Spinal cord (tissue), 10 donors: ENCODE measurements at places on chromosomes 4 and X.
A peak's percentile ranks its signal among the peaks of the same experiment; 100 is the strongest.

DNA sequence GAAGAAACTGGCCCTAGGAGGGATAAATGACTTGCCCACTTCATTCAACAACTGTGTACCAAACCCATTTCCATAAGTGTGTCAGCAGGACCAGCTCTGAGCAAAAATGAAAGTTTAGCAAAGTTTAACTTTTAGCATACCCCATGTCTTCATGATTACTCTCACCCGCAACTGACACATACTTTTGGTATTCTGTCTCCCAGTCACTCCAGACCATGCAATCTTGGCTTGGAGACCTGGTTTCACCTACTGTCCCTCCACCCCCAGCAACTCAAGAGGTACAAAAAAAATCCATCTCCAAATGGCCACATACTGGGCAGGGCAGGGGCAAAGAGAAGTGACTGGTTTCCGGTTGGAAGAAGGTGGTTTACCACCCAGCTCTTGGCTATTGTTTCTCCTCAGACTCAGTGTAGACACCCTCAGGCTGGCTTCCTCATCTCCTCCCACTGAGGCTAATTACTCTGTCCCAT is 79.8 kb downstream of the RLIM start:
- no peak for DNase-seq

- DNase-seq = no peak
Measured at GRCh38 chrX:31445542-31445941, 373.7 kb upstream of the FTHL17 start.

DNA sequence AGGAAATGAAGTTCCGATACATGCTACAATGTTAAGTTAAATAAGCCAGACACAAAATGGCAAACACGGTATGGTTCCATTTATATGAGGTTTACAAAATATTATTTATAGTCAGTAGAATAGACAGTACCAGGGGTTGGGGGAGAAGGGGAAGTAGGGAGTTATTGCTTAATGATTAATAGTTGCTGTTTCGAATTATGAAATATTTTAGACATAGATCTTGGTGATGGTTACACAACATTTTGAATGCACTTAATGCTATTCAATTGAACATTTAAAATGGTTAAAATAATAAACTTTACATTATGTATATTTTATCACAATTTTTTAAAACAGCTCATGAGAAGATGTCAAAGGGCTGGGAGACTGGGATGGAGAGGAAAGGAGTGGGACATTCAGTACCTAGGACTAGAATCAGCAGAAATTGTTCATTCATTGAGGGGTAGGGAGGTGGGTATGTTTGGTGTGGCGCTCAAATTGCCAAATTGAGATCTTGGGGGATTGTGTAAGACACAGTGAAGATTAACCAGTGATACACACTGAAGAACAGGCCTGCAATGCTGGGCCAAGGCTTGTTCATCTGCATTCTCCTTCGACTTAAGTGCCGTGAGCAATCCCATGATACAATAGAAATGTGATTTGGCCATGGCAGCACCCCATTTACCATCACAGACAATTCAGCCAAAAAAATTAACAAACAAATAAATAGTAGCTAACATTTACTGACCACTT is 165.6 kb upstream of the GALNT7 start:
- no peak for DNase-seq

DNA sequence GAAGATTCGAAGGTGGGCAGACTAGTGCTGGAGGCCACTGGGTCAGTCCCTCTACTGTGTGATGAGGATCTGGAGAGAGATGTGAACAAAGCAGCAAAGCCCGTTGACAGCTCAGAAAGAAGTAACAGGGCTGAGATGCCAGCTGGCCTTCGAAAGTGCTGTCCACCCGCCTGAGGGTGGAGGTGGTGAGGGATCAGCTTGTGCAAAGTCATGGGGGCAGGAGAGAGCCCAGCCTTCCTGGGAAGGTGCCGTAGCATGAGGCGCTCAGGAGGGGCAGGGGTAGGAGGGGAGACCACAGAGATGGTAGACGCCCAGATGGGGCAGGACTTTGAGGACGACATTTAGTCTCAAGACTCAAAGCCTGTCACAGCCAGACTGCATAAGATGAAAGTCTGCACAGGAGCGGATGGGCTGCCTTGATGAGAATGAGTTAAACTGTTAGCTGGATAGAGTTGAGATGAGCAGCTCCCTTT is 19.7 kb downstream of the TBC1D14 start:
- no peak for DNase-seq

- no peak for DNase-seq
Measured at GRCh38 chrX:105210258-105210657, 10.2 kb downstream of the TEX13A start.

GRCh38 chr4:140837736-140838135 is 81.6 kb upstream of the TBC1D9 start:
- DNase-seq = no peak

GRCh38 chrX:106278951-106279350 is 110.8 kb downstream of the PWWP3B start:
- DNase-seq = no peak

DNA sequence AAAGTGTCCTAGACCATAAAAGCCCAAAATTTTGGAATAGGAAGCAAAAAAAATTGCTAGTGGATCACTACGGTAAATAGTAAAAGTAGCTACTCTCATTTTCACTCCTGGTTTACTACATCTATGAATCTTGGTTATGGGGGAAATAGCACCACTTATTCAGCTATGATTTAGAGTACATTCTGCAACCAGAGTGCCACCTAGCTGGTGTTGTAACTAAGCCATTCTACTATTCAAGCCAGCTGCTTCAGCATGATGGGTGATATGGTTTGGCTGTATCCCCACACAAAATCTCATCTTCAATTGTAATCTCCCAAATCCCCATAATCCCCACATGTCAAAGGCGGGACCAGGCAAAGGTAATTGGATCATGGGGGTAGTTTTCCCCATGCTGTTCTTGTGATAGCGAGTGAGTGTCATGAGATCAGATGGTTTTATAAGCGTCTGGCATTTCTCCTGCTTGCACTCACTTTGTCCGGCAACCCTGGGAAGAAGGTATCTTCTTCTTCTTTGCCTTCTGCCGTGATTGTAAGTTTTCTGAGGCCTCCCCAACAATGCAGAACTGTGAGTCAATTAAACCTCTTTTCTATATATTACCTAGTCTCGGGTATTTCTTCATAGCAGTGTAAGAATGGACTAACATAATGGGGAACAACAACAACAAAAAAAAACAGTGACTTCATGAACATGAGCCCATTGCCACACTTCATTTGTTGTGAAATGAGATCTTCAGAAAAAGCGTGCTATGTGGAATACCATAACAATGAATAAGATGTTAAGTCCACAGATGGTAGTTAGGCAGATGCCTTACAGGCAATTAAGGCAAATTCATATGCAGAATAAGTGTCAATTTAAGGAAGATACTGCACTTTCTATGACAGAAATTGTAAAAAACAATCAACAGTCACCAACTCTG is 280.1 kb downstream of the PABPC4L start:
- no peak for DNase-seq

DNA sequence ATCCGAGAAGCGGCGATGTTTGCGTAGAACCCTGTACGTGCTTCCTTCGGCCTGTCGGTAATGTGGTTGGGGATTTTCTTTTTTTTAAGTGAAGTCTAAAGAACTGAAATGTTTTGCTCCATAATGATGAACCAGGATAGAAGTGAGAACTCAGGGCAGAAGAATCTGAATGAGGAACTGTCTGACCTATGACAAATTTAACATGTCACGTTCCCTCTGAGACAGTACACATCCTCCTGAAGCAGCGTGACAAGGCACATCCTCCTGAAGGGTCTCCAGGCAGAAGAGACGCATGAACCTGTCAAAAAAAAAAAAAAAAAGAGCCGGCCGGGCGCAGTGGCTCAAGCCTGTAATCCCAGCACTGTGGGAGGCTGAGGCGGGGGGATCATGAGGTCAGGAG is 6.2 kb downstream of the CSF2RA start:
- no peak for DNase-seq

- no peak for DNase-seq
Measured at GRCh38 chr4:75494563-75494962, 19.6 kb downstream of the RCHY1 start.

GRCh38 chr4:123406872-123407271 is 10.3 kb downstream of the SPRY1 start:
- DNase-seq = no peak

GRCh38 chr4:152417673-152418072 is 118.2 kb downstream of the FBXW7 start:
- DNase-seq = no peak

GRCh38 chr4:137602436-137602835 is 70.1 kb upstream of the PCDH18 start:
- no peak for DNase-seq

GRCh38 chr4:95167805-95168204 is 381.0 kb downstream of the UNC5C start:
- no peak for DNase-seq

DNA sequence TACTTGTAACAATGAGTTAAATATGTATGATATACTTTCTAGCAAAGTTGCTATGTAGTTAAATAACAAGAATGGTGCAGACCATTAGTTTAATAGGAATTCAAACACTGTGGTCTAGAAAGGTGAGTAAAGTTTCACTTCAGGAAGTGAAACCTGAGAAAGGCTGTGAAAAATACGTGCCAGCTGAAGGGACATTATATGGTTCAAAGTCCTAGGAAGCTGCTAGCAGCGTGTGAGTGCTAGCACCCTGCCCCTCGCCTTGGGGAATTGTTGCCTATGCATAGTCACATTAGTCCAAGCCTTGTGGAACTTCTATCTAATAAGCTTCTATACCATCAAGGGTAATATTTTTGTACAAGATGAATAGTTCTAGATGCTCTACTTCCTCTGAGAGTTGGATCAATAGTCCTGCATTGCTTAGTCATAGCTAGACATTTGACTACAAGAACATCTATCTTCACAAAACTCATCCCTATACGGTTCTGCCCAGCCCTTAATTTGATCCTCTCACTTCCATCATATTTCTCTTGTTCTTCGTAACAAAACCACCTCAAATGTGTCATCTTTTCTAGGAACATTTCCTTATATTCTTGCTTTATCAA is 45.8 kb upstream of the ARSJ start:
- DNase-seq = no peak

DNA sequence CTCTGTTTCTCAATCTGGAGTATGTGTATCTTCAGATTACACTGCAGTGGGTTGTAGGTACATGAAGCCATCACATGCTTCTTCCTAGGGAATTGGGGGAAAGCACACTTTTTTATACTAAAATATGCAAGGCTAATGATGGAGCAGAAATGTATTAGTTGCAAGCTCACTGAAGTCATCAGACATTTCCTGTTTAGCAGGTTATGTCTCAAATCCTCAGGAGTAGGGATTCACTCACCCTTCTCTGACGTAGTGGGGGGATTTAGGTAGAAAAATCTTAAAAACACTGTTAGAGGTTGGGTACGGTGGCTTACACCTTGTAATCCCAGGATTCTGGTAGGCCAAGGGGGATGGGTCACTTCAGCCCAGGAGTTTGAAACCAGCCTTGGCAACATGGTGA is 128.4 kb upstream of the GPC4 start:
- no peak for DNase-seq

- DNase-seq = no peak
Measured at GRCh38 chr4:128450326-128451120, 162.9 kb upstream of the PGRMC2 start.

DNA sequence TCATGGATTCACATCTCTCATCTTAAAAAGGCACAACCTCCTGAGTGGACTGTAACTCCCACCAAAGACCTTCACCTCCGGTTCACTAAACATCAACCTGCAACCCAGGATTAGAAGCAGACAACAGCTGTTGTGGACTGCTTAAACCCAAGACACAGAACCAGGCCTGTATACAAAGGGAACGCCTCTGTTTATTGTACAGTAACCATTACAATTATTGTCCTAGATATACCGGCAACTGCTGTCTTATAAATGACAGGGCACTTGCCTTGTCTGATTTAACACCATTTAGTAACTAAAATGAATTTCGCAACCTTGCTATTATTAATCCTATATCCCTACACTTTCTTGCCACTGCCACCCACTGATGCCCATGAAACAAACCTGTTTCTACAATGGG is 22.8 kb upstream of the CSTF2 start:
- DNase-seq = no peak

GRCh38 chrX:123217077-123217476 is 33.0 kb downstream of the GRIA3 start:
- no peak for DNase-seq

- no peak for DNase-seq
Measured at GRCh38 chr4:175637762-175638161, 174.3 kb downstream of the GPM6A start.

GRCh38 chrX:143437439-143437838 is 79.8 kb downstream of the SPANXN3 start:
- no peak for DNase-seq

GRCh38 chr4:154076921-154077320 is 288.0 kb upstream of the SFRP2 start:
- no peak for DNase-seq

DNA sequence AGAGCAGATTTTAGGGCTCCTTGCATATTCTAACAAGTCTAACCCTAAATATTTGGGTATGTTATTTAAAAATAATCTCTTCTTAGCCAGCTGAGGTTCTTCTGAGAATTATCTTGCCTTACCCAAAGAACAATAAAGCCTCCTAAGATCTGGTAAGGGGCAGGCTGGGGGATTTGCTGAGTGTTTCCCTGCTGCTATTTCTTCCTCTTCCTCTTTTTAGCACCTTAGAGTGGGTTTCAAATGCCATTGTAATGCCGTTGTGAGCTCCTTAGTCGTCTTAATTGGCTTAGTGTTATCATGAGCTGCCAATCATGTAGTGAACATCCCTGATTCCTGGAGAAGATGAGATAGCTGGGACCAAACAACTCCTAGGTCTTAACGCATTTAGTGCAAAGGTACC is 15.4 kb downstream of the STOX2 start:
- no peak for DNase-seq

DNA sequence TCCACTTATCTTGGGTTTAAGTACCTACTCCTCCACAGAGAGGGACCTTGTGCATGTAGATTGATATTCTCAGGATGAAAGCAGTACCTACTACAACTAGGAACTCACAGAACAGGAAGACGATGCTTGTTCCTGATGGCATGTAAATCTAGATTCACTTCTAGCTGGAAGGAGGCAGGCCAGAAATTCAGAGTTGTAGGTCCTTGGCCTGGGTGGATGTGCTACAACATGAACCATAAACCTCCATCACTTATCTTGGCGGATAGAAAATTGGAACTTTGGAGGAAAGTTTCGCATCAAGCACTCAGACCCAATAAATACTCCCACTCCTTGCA is 9.3 kb upstream of the SMIM20 start:
- DNase-seq = no peak

DNA sequence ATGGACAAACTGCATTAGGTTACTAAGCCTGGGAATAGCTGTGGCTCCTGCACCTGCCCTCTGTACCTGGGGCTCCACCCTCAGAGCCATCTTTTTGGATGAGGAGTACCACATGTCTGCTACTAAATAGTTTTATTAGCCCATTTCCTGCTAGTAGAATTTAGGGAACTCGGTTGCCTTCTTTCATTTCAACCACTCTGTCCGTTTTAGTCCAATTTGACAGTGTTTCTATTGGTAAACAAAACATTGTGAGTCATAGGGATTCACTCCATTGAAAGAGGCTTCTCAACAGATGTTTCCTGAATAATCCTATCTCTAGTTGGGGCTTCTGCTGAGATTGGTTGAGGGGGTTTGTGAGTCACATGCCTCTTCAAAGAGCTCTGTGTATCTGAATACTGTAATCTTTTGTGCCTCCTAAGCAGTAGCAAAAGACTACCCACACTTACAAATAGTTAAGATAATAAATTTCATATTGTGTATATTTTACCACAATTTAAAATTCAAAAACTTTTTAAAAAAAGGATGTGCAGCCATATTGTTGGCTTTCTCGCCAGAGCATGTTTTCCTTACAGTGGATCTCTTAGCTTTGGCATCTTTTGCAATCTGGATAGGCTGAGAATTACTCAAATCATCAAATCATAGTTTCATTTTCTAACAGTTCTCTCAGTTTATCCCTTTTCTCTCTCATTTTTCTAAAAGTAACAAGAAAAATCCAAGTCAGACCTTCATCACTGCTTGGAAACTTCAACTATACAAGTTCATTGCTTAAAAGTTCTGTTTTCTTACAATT is 9.9 kb downstream of the FAM200B start:
- peak; percentile 37 for DNase-seq
